ENCODE measurements at places on chromosomes 16 and 17.
A peak's percentile ranks its signal among the peaks of the same experiment; 100 is the strongest.

- no peak for DNase-seq
These were observed 7.6 kb downstream of the SYT17 start for GRCh38 chr16:19175492-19176262.

DNA sequence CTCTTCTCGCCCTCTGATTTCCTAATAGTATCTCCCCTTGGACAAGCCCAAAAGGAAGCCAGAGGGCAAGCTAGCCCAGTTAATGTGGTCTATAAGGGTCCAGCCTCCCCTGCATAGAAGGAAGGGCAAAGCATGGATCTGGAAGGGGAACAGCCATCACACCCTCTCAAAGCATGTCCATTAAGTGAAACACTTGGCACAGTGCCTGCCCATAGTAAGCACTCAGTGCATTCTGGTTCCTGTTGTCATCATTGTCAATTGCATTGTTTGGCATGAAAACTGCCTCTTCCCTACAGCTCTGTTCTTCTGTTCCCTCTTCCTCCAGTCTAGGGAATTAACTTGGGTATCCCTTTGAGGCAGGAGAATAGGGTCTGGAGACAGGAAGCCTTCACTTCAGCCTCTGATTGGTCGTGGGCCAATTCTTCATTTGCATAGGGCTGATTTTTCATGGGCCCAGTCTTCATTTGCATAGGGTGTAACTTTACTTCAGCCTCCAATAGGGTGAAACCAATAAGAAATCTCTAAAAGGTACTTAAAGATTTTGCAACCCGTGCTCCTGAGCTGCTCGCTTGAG lies 81.4 kb downstream of the C17orf67 start:
- DNase-seq = no peak

DNA sequence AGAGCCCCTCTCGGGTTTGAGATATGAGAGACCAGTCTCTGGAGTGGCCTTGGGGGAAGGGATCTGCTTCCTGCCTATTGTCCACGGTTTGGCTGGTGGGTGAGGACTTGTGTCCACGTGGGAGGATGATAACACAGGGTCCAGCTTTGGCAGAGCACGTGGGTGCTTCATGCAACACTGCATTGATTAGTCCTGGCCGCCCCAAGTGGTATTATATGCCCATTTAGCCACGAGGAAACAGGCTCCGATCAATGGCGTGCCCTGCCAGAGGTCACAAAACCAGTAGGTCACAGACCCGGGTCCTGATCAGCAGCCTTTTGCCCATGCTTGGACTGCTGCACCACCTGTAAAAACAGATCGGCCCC lies 141.6 kb downstream of the RGS9 start:
- no peak for DNase-seq

DNA sequence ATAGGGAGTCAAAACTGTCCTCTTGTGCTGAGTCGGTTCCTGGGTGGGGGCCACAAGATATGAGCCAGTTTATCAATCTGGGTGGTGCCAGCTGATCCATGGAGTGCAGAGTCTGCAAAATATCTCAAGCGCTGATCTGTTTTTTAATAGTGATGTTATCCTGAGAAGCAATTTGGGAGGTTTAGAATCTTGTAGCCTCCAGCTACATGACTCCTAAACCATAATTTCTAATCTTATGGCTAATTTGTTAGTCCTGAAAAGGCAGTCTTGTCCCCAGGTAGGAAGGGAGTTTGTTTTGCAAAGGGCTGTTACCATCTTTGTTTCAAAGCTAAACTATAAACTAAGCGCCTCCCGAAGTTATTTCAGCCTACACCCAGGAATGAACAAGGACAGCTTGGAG lies 1.7 kb downstream of the TSPAN10 start:
- DNase-seq = no peak

- no peak for DNase-seq
These were observed 72.0 kb downstream of the PITPNC1 start for GRCh38 chr17:67449065-67449464.

- DNase-seq = no peak
These were observed 33.4 kb downstream of the RPTOR start for GRCh38 chr17:80577876-80578570.

DNA sequence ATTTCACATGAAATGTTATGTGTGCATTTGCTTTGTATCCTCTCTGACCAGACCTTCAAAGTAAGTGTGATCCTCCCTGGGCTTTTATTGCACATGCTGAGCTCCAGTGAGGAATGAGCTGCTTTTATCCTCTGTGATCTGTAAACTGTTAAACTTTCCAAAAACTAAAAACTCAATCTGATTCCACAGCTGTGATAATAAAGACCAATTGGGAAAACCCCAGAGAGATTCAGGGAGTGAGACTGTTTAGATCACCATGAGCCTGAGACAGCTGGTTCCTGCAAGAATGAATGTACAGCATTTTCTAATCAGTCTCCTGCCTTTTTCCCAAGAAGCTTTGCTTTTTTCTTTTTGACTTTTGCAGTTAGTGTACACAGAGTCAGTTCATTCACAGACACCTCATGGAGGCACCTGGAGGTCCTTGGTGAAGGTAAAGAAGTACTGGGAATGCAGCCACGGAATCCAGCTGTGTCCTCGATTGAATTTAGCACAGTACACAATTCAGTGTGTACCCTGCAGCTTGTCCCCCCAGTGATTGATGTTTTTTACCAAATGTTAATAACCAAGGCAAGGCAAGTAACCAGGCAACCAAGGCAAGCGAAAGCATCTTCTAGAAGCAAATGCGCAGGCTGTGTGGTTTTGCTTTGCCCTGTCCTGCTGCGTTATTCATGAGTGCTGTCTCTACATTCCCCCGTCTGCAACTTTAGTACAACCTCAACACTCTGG lies 182.6 kb downstream of the LGALS9B start:
- no peak for DNase-seq

- peak; percentile 2 for DNase-seq
These were observed 106.4 kb downstream of the SLC39A11 start for GRCh38 chr17:72985882-72986720.

Measured in stimulated activated CD8-positive, alpha-beta memory T cell treated with anti-CD3 and anti-CD28 coated beads, Interleukin-12 subunit alpha, Interleukin-12 subunit beta, amount 100 ng/mL, for 1 hour (primary cell).